ENCODE measurements at places on chromosomes 11 and 22.

GRCh38 chr11:87892291-87892690 is 283.0 kb downstream of the RAB38 start:
- DNase-seq: no peak

DNA sequence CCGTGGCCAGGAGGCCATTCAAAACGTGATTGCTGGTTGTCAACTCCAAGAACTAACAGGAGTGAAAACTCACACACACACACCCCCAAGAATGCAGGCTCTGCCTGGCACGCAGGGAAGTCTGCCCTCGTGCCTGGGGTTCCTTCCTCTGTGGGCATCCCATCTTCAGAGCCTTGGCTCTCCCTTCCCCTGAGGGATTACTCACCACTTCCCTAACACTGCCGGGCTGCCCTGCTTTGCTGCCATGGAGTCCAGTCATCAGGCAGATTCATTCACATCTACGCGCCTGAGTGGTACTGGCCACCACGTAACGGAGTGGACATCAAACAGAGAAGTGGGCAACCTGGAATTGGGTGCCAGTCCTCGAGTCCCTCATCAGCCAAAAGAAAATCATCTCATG is 120.7 kb upstream of the TMEM45B start:
- no peak for DNase-seq

- DNase-seq: no peak
These were observed 45.8 kb downstream of the PPFIBP2 start for GRCh38 chr11:7559398-7560283.

- DNase-seq: no peak
These were observed 45.2 kb upstream of the LINC01488 start for GRCh38 chr11:69436041-69436982.

DNA sequence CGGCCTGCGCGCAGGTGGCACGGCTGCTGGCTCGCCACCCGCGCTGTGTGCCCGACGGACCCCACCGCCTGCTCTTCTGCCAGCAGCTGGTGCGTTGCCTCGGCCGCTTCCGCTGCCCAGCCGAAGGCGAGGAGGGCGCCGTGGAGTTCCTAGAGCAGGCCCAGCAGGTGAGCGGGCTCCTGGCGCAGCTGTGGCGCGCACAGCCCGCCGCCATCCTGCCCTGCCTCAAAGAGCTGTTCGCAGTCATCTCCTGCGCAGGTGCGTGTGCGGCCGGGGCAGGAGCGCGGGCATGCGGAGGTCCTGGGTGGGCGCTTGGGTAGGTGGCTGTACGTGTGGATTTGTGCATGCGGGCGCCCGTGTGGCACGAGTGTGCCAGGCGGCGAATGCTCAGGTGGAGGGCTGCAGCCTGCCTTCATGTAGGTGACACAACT is 8.0 kb downstream of the USP35 start:
- no peak for DNase-seq

- no peak for DNase-seq
These were observed 4274.9 kb upstream of the OR11H1 start for GRCh38 chr22:11253000-11253511.

GRCh38 chr11:27392278-27393114 is 29.5 kb upstream of the CCDC34 start:
- no peak for DNase-seq

GRCh38 chr11:99841885-99842284 is 821.1 kb downstream of the CNTN5 start:
- no peak for DNase-seq

GRCh38 chr11:28738549-28738948 is 630.4 kb downstream of the METTL15 start:
- DNase-seq: peak; percentile 25

DNA sequence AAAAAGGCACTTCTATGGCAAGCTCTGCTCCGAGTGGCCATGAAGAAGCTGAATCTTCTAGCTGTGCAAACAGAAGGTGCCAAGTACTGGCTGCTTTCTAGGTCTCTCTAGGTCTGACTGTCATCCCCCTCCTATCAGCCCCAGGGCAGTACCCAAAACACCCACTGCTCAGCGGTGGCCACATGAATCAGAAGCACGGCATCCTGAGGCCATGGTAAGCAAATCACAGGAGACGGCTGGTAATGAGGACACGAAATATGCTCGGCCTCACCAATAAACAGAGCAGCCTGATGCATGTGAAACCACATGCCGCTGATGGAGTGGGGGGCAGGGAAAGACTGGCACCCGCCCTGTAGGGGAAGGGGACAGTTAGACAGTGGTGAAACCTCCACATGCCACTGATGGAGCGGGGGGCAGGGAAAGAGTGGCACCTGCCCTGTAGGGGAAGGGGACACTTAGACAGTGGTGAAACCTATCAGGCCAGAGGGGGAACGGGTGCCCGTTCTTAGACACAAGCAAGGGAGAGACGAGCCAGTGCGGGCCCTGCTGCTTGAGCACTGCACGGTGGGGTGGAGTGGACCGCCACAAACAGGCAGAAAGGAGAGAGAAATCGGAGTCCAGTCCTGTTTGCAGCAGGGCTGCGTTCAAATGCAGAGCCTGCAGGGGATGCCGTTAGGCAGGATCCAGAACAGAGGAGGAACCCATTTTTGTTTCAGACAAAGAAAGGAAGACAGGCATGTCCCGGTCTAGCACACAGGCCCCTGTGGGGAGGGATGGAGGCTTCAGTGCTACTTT is 29.9 kb upstream of the MOB2 start:
- DNase-seq: no peak

GRCh38 chr22:22925805-22926369 is 38.3 kb downstream of the IGLL5 start:
- no peak for DNase-seq

DNA sequence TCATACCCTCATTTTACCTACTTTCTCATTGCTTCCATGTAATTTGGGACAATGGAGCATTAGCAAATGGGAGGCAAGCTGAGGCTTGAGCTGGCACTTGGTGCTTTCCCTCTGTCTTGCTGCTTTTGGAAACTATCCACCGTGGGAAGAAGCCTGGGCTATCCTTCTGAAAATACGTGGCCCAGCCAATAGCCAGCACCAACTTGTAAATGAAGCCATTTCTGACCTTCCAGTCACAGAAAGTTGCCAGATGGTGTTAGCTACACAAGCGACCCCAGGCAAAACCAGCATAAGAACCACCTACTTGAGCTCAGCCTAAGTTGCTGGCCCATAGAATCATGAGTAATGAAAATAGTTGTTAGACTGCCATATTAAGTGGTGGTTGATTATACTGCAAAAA is 18.5 kb upstream of the SPON1 start:
- no peak for DNase-seq

DNA sequence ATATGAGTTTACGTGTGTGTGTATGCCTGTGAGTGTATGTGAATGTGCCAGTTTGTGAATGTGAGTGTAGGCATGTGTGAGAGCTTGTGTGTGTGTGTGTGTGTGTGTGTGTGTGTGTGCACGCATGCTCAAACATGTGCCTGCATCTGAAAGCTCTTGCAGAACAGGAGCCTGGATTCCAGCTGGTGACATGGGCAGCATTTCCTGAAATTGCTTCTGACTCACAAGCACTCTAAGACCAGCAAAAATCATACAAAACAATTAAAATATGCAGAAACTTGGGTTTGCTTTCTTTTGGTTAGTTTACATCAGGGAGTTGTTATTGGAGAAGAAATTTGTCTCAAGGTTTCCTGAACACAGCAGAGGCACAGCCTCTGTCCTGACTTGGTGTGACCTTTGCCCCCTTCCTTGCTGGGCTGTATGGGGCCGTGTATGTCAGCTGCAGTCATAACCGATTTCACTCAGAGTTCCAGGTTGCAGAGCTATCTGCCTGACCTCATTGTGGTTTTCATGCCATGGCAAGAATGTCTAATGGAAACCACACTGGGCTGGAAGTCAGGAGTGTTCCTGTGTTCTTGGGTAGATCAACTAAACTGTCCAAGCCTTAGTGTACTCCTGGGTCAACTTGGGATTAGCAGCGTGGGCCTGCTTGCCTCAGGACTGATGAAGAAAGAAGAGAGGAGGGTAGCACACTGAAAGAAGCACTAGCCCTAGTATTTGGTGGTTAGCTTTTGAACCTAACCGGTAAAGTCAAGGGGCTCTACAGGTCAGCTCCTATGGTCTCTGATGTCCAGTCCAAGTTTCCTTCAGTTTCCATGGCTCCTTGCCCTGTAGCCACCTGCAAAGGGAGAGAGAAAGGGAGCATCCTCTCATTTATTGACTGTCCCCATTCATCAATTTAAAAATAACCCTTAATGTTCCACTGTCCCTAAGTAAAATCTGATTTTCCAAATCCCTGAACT is 143.7 kb downstream of the SNX19 start:
- no peak for DNase-seq

Data from NCI-H524 (cell line).